Right atrium auricular region (tissue), 2 donors: ENCODE measurements at places on chromosomes 12 and 14.

GRCh38 chr12:67885375-67886169 is 103.7 kb upstream of the IFNG-AS1 start:
- DNase-seq: no peak
- peaks cover 8% of the 10 kb centered on the region for H3K4me1 ChIP-seq
- no peaks in the 10 kb centered on the region for H3K27me3 ChIP-seq

GRCh38 chr12:122089077-122089476 is 10.5 kb downstream of the MLXIP start:
- H3K27me3 ChIP-seq: no peaks in the 10 kb centered on the region
- DNase-seq: no peak
- peak overlapping the region; percentile 22 for H3K27ac ChIP-seq

DNA sequence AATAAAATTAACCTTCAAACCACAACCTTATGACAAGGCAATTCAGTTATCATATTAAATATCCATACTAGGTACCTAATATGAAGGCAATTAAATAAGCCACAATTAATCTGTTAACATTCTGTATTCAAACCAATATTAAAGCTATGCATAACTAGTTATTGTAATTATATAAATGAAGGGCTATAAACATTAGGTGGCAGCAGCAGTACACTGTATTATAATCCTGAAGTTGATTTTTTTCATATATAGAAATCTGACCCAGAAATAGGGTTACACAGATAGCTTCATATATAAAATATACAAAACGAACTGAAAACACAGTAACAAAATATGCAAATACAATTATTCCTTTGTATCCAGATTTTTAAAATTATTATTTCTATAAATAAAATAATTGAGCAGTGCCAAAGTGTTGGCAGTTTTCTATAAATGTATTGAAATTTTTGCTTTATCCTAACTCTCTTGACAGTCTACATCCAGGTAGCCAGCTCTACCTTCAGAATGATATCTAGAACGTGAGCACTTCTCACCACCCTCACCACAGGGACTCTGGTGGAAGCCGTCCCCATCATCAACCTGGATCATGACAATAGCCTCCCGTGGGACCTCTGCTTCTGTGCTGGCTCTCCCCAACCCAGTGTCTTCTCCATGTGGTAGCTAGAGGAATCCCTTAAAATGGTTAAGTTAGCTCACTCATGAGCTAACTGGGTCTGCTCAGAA is 136.2 kb downstream of the MED13L start:
- H3K4me1 ChIP-seq: peaks cover 52% of the 10 kb centered on the region
- H3K27me3 ChIP-seq: no peaks in the 10 kb centered on the region
- H3K27ac ChIP-seq: no peak overlapping the region
- H3K36me3 ChIP-seq: no peaks in the 10 kb centered on the region

DNA sequence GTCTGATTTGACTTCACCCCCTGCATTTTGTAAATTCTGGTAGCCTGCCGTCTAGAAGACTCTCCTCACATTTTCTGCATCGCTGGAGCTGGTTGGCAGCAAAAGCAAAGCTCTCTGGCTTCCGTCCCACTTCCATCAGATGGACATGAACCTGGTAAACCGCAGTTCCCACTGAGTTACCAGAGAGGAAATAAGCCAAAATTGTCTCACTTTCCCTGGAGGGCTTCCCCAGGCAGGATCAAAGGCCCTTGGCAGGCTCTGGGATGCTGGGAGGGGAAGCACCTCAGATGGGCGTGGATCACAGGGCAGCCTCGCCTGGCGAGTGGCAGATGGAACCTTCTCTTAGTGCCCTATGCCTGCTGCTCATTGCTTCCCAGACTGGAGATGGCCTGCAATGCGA is 243.5 kb downstream of the TMEM132C start:
- no peaks in the 10 kb centered on the region for H3K27me3 ChIP-seq
- H3K27ac ChIP-seq: no peak overlapping the region
- DNase-seq: no peak
- H3K4me1 ChIP-seq: no peaks in the 10 kb centered on the region
- H3K36me3 ChIP-seq: no peaks in the 10 kb centered on the region

GRCh38 chr12:10368206-10369171 is 21.4 kb downstream of the KLRK1 start:
- no peaks in the 10 kb centered on the region for H3K4me1 ChIP-seq
- H3K27ac ChIP-seq: peak overlapping the region; percentile 61
- H3K36me3 ChIP-seq: no peaks in the 10 kb centered on the region
- H3K27me3 ChIP-seq: no peaks in the 10 kb centered on the region

- peaks cover 14% of the 10 kb centered on the region for H3K36me3 ChIP-seq
- no peak overlapping the region for H3K4me3 ChIP-seq
- DNase-seq: no peak
- no peak overlapping the region for H3K27ac ChIP-seq
- no peaks in the 10 kb centered on the region for H3K4me1 ChIP-seq
These were observed 58.2 kb downstream of the ETNK1 start for GRCh38 chr12:22683131-22683530.
